ENCODE measurements at places on chromosomes 3 and 15.

- DNase-seq: no peak
These were observed 46.8 kb upstream of the POMGNT2 start for GRCh38 chr3:43152649-43153048.

DNA sequence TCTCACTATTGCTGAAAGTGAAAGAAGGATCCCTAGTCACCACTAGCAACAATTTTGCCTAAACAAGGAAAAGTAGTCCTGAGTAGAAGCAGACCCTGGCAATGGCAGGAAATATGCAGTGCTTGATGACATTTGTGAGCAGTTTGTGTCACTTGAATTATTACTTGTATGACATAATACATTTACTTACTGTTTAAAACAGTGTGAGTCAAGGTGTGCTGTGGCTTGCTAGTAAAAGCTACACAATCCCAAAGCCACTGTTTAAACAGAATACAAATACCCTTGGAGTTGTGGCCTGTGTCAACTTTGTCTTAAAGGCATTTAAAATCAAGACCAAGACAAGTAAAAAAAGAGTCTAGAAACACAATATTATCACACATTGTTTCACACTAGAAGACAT, 775.4 kb downstream of the ROBO1 start:
- no peak for DNase-seq

DNA sequence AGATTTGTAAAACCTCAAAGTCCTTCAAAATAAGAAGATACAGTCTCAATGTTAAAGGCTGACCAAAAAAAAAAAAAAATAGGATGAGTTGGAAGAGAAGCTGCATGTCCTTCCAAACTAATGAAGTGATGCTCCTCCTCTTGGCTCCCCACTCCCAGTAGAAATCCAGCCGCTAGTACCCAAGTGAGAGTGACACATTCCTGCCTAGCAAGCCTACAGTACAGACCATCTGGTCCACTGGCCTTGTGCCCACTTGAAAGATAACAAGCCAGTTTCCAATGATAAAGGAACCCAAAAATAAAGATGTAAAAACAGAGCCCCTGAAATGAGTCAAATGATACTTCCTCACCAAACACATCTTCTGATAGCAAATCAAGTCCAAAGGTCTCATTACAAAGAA, 258.7 kb upstream of the NSMCE3 start:
- DNase-seq: no peak

DNA sequence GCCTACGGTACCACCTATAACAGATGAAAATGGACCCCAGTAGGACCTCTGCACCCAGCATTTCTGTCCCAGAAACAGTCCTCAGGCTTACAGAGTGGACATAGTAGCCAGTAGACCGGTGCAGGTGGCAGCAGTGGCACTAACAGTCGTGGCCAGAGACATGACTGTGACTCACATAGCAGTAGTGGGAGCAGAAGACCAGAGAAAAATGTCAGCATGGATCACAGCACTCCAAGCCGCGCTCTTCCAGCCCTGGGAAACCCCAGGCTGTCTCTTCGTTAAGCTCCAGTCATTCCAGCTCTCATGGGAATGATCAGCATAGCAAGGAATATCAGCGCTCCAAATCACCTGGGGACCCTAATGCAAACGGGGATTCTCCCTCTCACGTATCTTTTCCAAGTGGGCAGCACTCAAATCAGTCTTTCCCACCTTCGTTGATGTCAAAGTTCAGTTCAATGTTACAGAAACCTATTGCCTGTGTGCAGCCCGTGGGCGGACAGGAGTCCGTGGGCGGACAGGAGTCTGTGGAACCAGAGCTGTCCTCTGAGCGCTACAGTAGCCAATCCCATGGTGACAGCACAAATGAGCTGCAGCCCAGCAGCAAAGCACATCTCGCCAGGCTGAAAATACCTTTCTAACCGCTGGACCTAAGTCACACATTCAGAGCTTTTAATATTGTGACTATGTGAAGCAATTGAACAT, 10.5 kb downstream of the BFSP2 start:
- no peak for DNase-seq

DNA sequence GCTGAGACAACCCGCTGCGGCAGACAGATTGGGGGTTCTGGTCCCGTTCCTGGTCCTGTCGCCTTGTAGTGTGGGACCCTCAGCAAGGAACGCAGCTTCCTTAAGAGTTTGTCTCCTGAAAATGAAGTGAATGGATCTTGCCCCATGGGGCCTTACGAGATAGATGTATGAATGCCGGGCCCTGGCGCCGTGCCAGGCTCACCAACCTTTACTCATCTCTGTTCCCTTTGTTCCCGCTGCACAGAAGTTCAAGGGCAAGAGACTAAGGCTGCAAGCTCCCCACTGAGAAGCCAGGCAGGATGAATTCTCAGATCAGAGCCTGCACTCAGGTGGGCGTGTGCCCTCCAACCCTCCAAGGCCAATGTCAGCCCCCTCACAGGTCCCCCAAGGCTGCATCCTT, 162.7 kb upstream of the IQSEC1 start:
- DNase-seq: no peak

- no peak for DNase-seq
These were observed 350.7 kb upstream of the PROK2 start for GRCh38 chr3:72135636-72136035.

DNA sequence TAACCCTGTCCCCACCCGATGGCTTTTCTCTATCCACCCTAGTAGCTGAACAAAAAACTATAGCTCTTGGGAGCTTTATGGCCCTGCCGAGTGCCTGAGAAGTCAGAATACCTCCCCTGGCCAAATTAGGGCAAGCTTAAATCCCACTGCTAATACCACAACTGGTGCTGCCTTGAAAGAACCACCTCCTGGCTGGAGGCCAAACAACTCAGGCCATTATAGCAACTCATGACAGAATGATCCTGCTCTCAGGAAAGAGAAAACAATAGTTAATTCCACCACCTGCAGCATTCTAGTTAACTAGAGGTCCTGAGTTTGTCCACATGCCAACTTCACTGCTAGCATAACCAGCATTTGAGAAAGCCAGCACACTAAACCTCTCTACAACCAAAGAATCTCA, 123.2 kb downstream of the RTP4 start:
- no peak for DNase-seq

DNA sequence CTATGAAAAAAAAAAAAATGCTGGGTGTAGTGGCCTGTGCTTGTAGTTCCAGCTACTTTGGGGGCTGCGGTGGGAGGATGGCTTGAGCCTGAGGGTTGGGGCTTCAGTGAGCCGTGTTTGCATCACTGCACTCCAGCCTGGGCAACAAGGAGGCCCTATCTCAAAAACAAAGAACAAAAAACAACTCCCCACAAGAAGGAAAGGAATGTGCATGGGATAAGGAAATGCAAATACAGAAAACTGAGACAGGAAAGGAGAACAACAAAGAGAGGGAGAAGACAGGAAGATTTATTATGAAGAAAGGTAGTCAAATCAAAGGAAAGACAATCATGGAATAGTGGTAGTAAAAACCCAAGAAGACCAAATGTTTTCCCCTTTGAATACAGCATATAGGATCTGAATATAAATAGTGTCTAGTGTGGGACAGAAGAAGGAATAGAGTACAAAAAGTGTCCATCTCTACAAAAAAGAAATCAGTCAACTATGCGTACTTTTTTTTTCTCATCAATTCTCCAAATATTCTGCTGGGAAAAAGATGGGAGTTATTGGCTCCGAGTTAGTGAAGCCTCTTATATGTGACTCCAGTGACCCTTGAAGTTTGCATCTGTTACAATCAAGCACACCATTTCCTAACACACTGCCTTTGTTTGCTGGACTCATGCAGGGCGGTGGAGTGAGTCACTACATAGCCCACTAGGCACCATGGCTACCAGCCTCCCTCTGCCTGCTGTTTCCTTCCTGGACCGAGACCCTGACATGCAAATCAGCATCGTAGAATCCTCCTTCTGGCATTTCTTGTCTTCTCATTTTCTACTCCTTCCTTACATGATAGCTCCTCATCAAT, 101.2 kb upstream of the PTX3 start:
- no peak for DNase-seq

DNA sequence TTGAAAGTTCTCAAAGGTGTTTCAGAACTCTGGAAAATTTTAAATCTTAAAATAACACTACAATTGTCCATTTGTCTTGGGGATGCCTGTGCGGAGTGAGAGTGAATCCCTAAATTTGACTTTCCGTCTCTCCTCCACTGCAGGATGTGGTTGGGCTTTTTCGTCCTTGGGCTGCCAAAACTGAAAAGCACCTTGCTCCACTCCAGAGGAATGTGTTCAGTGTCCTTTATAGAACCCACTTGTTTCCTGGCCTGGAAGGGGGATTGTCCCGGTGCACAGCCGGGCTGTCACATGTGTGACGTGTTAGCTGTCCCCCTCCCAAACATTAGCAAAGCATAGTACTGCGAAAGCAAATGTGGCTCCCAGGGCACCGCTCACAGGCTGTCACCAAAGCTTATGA, 69.6 kb upstream of the ATP10A start:
- DNase-seq: no peak

DNA sequence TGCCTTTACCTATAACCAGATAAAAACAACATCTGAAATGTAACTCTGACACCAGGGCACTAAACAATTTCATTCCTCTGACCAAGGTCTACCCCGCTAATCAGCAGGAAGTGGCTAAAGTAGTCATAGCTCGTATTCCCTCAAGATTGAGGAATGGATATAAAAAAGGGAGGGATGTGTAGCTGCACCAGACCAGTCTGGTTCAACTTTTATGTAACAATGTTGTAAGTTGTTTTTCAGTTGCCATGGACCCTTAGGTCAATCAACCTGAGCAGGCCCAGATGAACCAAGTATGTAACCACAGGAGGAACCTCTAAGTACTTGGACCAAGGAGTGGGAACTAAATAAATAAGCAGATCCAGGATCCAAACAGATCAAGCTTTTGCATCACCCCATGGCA, 28.4 kb upstream of the IFT57 start:
- DNase-seq: no peak

GRCh38 chr15:89575656-89576416, 567 bp downstream of the TICRR start:
- DNase-seq: no peak

DNA sequence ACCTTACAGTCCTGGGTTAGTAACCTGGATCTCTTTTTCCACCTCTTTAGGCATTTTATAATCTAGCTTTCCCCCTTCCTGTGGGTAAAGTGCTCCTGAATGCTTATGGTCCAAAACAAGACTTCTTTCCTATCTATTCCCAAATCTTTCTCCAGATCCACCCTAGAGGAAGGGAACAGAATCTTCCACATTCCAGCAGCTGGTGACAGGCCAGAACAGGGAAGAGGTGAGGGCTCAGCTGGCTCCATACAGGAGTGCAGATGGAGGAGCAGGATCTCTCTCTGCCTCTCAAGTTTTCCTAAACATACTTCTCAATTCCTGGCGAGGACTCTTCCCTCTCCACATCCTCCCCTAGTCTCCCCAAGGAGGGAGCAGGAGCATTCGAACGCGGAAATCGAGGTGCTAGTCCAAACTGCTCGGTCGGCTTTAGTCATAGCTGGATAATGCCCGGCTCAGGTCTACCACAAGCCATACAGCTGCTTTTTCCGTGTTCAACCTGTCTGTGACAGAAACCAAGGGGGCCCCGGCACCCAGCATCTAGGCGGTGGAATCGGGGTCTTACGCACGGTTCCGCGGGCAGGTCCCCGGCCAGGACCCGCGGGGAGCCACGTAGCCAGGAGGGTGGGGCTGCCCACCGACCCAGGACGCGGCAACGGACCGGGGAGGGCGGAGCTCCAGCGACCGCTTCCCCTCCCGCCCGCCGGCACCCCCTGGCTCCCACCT, 4.0 kb downstream of the RASSF1 start:
- no peak for DNase-seq

DNA sequence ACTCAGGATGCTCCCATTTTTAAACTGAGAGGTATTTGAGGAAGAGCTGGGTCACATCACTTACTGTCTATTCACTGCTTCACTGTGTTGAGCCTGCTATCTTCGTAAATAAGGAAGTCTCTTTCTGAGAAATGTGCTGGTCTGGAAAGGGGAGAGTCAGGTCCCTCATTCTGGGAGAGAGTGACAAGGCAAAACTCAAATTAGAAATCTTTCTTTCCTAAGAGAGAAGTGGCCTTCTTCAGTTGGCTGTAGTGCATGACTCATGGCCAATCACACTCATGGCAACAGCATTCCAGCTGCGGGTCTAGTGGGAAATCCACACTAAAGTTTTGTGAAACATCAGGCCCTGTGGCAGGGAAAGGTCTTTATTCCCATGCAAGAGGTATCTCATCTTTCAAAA, 11.5 kb upstream of the TIMP4 start:
- DNase-seq: peak; percentile 90

- no peak for DNase-seq
These were observed 20.0 kb downstream of the IDH2 start for GRCh38 chr15:90082140-90082715.

GRCh38 chr3:140085001-140085400, 150.0 kb downstream of the CLSTN2 start:
- DNase-seq: no peak

GRCh38 chr3:58059349-58060321, 51.4 kb downstream of the FLNB start:
- no peak for DNase-seq

GRCh38 chr3:13281507-13282357, 138.4 kb downstream of the NUP210 start:
- DNase-seq: peak; percentile 82

DNA sequence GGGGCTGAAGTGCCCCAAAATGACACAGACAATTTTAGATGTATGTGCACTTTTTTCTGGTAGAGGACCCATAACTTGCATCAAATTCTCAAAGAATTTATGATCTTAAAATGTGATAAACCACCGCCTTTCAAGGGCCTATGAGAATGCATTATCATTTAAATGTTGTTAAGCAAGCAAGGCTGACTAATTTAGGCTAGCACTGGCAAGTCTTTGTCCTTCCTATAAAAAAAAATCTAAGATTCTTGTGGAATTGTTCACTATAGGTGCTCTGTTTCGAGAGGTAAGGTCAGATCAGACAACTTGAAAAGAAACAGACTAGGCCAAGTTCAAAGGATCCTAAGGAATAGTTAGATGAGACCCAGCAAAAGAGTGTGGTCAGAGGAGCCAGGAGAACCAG, 128.9 kb upstream of the PHLDB2 start:
- DNase-seq: no peak

DNA sequence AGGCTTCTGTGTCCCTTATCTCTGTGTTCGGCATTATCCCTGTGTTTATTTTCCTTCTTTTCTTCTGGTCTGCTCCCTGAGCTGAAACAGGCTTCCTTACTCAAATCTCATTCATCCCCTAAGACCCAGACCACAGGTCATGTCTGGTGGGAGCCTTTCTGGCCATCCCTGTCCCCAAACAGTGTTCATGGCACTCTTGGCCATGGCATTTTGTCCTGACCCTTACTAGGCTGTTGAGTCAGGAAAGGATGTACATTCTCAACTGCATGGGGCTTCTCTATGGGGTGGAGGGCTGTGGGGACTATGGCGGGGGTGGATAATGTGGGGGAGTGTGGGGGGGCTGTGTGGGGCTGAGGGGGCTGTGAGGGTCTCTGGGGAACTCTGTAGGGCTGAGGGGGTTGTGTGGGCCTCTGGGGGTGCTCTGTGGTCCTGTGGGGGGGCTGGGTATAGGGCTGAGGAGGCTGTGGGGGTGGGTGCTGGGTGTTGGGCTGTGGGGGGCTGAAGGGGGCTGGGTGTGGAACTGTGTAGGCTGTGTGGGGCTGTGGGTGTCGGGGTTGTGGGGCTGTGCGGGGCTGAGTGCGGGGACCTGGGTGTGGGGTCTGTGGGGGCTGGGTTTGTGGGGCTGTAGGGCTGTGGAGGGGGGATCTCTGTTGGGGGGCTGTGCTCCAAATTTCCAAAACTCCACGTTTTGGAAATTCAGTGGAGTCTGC, 64.3 kb downstream of the KLF13 start:
- no peak for DNase-seq
